ENCODE measurements at places on chromosomes 12 and 14. TPM values are rescaled to one million over a fixed set of nuclear protein-coding genes. Genes with fewer than 3 reads are reported as not detected.

Gene ACRBP
- 1.8 TPM for total RNA-seq

DNA sequence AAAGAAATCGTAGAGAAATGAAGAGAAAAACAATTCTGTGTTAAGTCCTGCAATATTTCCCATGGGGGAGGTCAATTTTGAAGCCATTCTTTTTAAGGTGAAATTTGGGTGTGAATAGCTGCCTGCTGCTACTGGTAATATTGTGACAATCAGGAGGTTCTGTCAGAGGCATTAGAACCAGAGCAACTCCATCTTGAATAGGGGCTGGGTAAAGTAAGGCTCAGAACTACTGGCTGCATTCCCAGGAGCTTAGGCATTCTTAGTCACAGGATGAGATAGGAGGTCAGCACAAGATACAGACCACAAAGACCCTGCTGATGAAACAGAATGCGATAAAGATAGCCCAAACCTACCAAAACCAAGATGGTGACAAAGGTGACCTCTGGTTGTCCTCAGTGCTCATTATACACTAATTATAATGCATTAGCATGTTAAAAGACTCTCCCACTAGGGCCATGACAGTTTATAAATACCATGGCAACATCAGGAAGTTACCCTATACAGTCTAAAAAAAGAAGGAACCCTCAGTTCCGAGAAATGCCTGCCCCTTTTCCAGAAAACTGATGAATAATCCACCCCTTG, 24.8 kb upstream of the MTHFD1 start:
- H3K27me3 ChIP-seq: no peaks in the 10 kb centered on the region
- H3K27ac ChIP-seq: no peak overlapping the region
- no peak overlapping the region for H3K4me3 ChIP-seq
- H3K4me1 ChIP-seq: peaks cover 3% of the 10 kb centered on the region

DNA sequence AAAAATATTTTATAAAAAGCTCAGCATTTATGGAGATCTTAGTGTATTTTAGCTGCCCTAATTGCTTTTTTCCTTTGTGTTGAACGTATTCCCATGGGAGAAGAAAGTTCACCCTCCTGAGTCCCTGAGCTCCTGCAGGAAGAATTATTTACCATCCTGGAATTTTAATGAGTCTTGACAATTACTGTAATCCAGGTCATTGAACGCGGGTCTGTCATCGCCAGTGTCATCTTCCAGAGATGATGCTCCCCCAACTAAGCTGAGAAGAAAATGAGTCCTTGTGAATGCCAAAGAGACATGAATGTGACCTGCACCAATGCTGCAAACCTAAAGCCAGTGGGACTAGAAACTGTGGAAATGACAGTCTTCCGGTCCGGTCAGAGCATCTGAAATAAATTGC, 129.5 kb downstream of the FBXL14 start:
- no peak for DNase-seq
- H3K4me1 ChIP-seq: peaks cover 3% of the 10 kb centered on the region

Gene TAS2R31
- total RNA-seq: 1.7 TPM

Gene TAS2R30
- total RNA-seq: 1.6 TPM

- no peak overlapping the region for H3K4me3 ChIP-seq
- no peak overlapping the region for H3K27ac ChIP-seq
- no peaks in the 10 kb centered on the region for H3K4me1 ChIP-seq
- no peak for DNase-seq
- peaks cover 28% of the 10 kb centered on the region for H3K27me3 ChIP-seq
- no peaks in the 10 kb centered on the region for H3K36me3 ChIP-seq
Measured at GRCh38 chr14:54364555-54365415, 32.0 kb upstream of the CDKN3 start.

Gene ZBTB42
- total RNA-seq: 4.9 TPM

GRCh38 chr12:114694436-114695304, 10.7 kb upstream of the TBX3 start:
- H3K4me1 ChIP-seq: no peaks in the 10 kb centered on the region
- H3K36me3 ChIP-seq: no peaks in the 10 kb centered on the region
- H3K4me3 ChIP-seq: no peak overlapping the region
- no peak for DNase-seq
